ENCODE measurements at places on chromosomes 5 and 9.

GRCh38 chr5:73673161-73673591 lies 47.2 kb downstream of the ARHGEF28 start:
- DNase-seq: no peak

DNA sequence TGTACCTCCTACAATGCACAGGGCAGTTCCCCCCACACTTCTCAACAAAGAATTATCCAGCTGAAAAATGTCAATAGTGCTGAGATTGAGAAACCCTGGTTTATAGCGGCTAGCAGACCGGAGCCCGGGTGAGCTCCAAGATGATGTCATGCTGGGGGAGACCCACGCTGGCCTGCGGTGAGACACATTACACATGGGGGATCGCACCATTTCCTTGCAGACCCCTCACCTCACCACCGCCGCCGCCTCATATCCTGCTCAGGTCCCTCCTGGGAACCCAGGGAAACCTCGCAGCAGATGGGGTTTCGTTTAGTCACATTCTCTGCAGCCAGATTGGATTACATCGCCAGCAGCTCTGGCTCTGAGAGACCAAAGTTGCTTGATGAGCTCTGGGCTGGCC lies 14.7 kb upstream of the TNC start:
- no peak for DNase-seq

DNA sequence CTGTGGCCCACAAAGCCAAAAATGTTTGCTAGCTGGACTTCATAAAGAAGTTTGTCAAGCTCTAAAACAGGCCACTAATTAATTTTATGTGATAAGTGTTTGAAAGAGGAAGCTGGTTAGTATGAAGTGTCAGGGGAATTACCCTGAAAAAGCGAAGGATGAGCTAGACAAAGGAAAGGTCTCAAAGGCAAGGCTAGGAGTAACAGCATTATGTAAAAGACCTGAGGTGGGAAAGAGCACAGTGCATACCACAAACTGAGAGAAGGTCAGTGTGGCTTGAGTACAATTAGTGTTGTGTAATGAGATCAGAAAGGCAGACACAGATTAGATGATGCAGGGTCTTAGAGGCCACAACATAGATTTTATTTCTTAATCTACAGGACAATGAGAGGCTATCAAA lies 29.6 kb downstream of the RC3H2 start:
- no peak for DNase-seq

- DNase-seq: no peak
Observed at GRCh38 chr5:2201421-2201820, 318.7 kb upstream of the IRX4 start.

DNA sequence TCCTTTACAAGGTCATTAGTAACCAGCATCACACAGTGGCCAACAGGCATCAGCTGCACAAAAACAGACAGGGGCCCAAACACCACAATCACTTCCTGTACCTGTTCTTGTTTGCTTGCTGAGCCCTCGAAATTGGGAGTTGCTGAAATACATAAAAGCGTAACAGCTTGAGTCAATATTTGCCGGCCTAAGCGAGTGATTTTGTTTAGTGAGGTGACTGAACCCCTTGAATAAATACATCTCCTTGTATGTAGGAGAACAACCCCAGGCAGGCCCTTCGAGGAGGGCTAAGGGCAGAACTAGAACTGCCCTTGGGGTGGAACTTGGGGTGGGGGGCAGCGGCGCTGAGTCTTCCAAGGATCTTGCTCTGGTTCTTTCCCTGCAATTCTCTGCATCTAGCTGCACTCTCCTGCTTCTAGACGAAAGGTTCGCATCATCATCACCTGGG lies 502.5 kb downstream of the RASEF start:
- DNase-seq: no peak

GRCh38 chr5:116629168-116629567 lies 54.5 kb upstream of the SEMA6A start:
- no peak for DNase-seq

- DNase-seq: no peak
Observed at GRCh38 chr5:132506094-132506692, 15.6 kb upstream of the IRF1 start.
